ENCODE measurements at places on chromosomes 16 and 17.

DNA sequence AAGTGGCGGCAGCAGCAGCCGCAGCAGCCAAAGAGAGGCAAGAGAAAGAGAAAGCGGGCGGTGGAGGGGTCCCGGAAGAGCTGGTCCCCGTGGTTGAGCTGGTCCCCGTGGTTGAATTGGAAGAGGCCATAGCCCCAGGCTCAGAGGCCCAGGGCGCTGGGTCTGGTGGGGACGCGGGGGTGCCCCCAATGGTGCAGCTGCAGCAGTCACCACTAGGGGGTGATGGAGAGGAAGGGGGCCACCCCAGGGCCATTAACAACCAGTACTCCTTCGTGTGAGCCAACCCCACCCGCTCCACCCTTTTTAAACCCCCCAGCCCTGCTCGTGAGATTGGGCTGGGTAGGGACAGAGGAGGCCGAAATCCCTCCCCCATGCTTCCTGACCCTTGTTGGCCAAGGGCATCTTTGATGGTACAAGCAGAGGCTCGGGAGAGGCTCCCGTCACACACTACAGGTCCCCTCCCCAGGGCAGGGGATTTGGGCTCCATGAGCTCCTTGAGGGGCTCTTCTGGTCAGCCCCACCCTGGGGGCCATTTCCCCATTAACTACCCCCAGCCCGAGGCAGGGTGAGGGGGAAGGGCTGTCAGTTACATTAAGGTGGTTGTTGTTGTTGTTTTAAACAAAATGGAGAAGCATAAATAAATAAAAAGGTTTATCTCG, 4.6 kb upstream of the ATP2A1 start:
- no peak for DNase-seq

- DNase-seq = no peak
Measured at GRCh38 chr17:57011491-57012015, 33.6 kb downstream of the SCPEP1 start.

- no peak for DNase-seq
Measured at GRCh38 chr17:78034429-78035091, 76.1 kb downstream of the TNRC6C start.

- no peak for DNase-seq
Measured at GRCh38 chr17:5249615-5250014, 15.0 kb upstream of the SCIMP start.

DNA sequence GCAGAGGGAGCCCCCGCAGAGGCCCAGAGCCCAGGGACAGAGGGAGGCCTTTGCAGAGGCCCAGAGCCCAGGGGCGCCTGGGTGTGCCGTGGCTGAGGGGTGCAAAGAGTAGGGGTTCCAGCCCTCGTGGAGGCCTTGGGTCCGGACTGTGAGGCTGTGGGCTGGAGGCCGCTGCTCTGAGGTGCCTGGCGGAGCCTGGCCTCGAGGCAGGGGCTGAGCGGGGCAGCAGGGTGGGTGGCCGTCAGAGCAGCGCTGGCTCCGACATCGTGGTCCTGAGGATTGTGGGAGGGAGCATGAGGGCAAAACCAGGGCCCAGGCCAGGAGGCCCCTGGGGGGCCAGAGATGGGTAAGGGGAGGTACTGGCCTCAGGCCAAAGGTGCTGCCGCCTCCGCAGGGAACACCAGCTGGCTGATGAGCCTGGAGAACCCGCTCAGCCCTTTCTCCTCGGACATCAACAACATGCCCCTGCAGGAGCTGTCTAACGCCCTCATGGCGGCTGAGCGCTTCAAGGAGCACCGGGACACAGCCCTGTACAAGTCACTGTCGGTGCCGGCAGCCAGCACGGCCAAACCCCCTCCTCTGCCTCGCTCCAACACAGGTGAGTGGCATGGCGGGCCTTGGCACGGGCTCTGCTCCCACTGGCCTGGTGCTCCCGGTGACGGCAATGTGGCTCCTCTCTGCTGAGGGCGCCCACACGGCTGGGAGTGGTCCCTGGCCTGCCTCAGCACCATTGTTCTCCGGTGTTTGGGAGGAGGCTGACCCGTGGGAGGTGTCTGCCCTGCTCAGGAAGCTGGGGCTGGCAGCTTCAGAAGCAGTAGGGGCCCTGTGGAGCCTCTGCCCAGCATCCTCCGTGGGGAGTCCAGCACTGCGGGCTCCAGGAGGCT, 33.7 kb downstream of the TSC2 start:
- DNase-seq = no peak

DNA sequence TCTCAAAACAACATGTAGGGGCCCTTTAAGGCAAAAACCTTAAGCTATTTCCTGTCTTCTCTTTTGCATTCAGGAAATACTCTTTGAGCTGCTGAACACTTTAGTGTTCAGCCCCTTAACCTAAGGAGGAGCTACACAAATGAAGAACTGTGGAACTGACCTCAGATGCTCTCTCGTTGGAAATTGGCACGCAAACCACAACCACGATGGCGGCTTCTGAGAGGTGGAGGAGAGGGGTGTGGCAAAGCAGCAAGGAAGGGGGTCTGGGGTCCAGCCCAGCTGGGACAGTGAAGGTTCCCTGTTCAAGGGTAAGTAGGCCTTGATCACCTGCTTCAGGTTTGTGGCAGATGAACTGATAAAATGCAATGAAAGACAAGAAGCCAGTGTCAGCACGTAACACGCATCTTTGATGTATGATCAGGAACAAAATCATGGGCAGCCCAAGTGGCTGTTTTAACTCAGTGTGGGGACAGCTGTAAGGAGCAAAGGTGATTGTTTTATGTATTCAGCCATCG, 291.6 kb upstream of the TNRC6C start:
- DNase-seq = no peak

DNA sequence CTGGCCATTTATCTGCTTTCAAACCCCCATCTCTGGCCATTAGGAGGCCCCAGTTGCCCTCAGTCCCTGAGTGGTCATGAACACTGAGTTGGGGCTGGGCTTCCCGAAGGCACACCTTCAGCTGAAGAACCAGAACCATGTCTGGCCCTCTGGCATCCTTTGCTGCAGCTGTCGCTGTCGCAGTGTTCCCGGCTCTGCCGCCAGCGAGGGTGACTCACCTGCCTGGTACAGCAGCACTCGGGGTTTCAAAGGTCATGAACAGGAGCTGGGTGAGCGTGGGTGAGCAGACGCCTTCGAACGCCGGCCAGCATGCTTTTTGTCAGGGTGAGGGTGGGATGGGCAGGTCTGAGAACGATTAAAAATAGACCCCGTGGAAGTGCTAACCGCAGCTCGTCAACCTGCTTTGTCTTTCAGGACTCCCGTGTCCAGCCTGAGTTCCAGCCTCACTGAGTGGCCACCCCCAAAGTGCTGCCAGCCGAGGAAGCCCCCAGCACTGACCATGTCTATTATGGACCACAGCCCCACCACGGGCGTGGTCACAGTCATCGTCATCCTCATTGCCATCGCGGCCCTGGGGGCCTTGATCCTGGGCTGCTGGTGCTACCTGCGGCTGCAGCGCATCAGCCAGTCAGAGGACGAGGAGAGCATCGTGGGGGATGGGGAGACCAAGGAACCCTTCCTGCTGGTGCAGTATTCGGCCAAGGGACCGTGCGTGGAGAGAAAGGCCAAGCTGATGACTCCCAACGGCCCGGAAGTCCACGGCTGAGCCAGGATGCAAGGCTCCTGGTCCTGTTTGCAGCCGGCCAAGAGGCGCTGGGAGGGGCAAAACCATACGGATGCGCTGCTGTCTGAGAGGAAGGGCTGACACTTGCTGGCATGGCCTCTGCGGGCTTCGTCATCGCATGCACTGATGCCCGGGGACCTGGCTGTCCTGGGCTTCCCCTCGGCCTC, 7.6 kb downstream of the SNN start:
- no peak for DNase-seq

GRCh38 chr16:24002619-24003018, 166.8 kb downstream of the PRKCB start:
- DNase-seq = no peak

GRCh38 chr17:39225959-39226683, 376 bp upstream of the STAC2 start:
- peak; percentile 85 for DNase-seq

DNA sequence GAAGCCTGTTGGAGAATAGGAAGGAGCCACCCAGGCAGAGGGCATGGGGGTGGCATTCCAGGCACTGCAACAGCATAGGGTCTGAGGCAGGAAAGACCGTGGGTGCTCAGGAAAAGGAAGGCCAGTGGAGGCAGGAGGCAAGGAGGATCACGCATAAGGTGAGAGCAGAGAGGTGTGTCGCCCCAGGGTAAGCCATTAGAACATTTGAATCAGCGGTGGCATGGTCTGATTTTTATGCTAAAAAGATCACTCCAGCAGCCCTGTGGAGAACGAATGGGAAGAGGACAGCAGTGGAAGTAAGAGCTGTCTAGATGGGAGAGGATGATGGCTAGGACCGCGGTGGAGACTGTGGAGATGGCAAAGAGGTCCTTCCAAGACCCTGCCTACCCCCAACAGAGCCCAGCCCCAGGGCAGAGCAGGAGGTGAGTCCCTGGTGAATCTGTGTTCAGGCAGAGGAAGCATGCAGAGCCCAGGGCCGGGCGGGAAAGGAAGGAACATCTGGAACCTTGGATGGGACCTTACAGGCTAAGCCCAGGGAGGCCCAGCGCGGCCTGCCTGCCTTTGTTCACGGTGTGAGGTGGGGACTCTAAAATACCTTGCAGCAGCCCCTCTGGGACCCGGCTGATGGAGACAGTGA, 7.8 kb downstream of the LPO start:
- no peak for DNase-seq

GRCh38 chr17:78001182-78001581, 42.7 kb downstream of the TNRC6C start:
- DNase-seq = no peak

DNA sequence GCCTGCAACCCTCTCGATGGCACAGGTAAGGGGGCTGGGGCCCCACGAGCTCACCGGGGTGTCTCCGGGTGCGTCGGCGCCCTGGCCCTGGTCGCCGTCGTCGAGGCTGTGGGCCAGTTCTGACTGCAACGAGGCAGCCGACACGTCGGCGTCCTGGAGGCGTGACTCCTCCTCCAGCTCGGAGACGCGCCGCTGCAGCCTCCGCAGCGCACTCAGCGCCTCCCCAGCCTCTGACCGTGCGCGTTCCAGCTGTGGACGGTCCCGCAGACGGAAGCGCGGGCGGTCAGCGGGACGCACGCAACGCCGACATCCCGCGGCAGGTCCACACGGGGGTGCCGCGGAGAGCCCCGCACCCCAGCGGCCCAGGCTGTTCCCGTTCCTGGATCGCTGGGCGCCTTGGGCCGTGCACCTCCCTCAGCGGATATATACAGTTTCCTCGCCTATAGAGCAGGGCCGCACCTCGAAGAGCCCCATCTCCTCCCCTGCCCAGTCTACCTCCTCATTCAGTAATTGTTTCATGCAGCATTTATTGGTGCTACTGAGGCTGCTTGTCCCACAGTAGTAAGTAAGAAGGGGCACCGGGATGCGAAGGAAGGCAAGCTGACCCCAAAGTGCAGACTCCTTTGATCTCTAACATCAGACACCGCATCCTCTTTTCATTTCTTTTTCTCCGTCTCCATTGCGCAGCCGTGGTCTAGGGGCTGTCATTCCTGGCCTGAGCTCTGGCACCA, 5.8 kb downstream of the THOC6 start:
- no peak for DNase-seq

DNA sequence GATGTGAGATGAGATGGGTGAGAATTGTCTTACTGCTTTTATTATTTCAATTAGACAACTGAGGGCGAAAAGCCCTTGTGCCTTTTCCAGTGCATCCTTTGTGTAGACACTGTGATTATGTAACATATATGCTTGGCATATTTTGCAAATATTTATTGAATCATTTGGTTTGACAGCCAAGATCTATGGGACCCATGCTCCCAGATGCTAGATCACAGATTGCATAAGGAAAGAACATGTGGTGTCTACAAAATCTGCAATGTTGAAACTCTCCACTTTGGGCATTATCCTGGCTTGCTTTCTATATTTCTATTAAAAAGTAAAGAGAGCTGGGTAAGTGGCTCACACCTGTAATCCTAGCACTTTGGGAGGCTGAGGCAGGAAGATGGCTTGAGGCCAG, 4.8 kb upstream of the COG1 start:
- no peak for DNase-seq

DNA sequence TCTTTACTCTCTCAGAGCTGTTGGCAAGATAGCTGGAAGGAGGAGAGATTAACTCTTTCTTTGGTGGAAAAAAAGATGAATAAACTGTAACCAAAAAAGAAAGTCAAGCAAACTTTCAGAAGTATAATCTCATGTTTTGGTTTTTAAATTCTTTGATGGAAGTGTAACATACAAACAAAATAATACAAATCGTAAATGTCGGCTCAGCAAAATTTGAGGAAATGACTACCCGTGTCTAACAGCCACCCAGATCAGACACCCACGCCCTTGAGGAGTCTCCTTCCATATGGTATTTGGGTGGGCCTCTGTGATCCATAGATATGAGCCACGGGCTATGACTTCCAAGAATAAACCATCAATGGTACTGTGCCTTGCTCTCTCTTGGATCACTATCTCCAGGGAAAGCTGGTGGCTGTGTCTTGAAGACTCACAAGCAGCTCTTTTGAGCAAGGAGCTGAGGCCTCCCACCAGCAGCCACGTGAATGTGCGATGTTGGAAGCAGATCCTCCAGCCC, 9.6 kb upstream of the CD300C start:
- DNase-seq = no peak

DNA sequence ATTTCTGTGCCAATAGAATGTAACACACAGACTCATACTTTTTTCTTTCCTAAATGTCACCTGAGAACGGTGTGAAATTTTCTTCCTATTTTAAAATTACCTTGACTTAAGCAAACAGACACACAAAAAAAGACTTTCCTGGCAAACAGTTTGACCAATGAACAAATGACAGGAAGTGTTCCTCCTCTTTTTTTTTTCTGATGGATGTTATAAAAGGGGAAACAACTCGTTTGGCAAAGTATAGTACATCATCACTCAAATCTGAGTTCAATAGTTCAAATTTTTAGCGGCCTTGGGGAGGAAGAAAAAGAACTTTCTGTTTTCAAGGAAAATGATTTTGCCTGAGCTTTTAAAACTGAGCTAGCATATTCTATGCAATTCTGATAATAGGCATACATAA, 19.8 kb downstream of the HS3ST3A1 start:
- DNase-seq = no peak

GRCh38 chr17:73516431-73516830, 127.8 kb downstream of the SDK2 start:
- no peak for DNase-seq

DNA sequence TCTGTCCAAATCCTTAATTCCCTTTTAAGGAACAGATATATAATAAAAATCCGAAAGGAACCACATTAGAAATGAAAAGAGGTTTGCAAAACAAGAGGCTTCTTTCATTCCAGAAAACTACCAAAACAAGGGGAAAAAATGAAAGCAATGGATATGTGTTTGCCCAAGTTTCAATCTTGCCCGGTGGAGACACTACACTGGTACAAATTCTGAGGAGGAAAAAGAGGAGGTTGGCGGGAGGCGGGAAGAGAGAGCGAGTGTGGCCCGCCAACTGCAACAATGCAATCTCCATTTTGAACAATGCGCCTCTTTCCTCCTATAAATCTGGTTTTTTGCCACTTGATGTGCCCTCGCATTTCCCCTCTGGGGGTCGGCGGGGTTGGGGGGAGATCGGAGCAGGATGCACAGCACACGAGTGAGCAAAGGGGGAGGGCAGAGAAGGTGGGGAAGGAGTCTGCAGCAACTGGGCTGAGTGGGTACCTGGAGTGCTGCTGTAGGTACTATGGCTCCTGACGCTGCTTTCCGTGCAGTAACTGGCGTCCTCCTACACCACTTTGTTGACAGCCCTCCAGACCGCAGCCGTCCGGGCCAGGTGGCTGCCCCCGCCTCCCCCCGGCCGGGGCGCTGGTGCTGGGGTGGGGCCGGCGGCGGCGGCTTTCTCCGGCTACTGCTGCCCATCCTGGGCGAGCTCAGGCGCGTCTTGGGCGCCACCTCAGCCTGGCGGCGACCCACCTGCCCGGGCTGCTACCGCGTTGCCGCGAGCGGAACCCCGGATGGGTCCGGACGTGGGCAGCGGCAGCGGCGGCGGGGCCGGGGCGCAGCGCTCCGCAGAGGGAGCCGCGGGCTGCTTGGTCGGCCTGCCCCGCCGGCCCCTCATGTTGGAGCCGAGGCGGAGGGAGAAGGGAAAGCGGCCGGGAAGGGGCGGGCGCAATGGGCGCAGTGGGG, 93.8 kb upstream of the PLEKHM1 start:
- DNase-seq = no peak
